Activated naive CD8-positive, alpha-beta T cell treated with anti-CD3 and anti-CD28 coated beads for 36 hours (primary cell): ENCODE measurements at places on chromosomes 7 and 10.

DNA sequence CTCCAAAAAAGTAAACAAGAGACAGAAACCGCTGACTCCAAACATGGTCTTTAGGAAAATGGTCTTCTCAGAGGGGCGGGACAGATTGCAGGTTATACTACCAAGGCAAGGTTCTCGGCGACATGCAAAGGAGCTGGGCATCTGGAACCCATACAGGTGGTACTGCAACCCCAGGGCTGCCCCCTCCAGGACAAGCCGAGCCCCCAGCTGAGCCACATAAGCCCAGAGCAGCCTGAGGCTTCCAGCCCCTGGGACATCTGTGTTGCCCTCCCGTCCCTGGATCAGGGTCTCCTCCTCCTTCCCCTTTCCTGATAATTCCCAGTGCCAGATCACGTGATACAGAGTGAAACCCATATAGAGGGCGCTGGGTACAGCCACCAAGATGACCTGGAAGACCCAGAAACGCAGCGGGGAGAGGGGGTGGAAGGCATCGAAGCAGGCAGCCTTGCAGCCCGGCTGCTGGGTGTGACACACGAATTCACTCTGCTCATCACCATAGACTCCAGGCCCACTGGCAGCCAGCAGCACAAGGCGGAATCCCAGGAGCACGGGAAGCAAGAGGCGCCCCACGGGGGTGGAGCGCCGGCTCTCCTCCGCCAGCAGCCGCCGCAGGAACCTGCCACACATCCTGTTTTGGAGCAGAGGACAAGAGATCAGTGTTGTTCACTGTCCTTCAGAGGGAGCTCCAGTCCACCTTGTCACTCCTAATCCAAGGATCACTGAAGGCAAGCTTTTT, at the start of gene GJC3:
Gene GJC3 (minus strand): TSS at position 627 of the 736 bp plus-strand sequence. CDS start 0 bp downstream, at position 627.
- peak; percentile 50 for DNase-seq

GRCh38 chr10:86350897-86351296, 15.7 kb downstream of the GRID1 start:
- DNase-seq = no peak

GRCh38 chr7:27145165-27145913, 1.9 kb upstream of the HOXA5 start:
- DNase-seq = no peak

- peak; percentile 30 for DNase-seq
Observed at GRCh38 chr7:240887-241421, 48.6 kb downstream of the FAM20C start.

DNA sequence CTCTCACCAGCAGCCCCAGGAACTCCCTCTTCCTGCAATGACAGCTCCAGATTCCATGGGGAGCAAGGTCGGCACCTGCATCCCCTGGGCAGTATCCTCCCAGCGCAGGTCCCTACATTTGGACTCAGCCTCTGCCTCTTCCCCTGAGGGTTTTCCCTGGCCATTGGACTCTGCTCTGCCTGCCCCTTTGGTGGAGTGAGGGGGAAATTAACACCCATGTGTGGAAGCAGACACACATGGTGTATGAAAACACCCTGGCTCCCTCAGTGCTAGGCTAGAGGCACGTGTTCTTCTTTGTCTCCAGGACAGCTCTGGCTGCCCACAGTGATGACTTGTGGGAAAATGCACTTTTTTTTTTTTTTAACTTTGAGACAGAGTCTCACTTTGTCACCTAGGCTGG, 8.4 kb downstream of the PRF1 start:
- DNase-seq = no peak

GRCh38 chr10:59465088-59465487, 102.7 kb upstream of the FAM13C start:
- no peak for DNase-seq

DNA sequence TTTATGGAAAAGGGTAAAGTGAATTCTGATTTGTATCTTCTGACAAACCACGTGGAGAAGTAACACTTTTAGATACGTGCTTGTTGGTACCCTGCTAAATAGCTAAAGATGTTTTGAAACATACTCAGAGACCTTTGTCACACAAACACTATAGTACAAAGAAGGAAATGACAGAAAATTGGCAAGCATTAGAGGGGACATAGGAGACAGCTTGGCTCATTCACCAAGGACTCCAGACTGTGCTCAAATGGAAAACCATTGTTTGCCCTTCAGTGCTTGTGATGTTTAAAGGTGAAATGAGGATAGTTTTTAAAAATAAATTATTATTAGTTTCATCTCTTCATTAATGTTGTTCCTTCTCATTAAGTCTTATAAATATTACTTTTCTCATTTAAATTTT, 34.0 kb upstream of the CD36 start:
- no peak for DNase-seq

DNA sequence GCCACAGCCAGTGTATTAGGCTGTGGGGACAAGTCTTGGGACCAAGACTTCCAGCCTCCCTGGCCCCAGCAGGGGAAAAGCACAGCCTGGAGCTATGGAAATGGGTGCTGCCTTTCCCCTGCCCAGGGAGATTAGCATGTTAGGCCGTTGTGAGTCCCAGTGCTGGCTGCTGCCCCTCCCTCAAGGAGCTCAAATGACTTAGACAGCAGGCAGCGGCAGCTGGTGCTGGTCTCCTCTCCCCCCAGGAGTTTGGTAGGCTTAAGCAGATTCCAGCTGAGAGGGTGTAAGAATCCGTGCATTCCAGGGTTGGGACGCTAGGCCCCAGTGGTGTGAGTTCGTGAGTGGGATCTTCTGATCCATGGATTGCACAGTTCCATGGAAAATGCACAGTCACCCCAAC, 301.5 kb upstream of the PHF14 start:
- no peak for DNase-seq

DNA sequence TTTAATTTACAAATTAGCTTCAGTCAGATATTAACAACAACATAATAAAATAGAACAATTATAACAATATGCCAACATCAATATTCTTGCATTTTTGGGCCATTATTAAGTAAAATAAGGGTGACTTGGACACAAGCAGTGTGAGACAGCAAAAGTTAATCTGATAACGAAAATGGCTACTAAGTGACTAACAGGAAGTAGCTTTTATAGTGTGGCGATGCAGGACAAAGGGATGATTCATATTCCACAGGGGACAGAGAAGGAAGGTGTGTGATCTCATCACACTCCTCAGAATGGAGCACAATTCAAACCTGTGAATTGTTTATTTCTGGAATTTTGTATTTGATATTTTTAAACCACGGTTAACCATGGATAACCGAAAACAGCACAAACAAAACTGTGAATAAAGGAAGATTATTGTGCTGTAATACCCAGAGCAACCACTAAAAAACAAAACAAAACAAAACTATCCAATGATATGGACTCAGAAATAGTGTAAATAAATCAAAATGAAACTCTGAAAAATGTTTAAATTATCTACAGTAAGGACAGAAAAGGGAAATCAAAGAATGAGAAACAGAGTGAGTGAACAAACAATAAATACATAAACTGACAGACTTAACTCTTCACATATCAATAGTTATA, 66.9 kb upstream of the TFEC start:
- no peak for DNase-seq

DNA sequence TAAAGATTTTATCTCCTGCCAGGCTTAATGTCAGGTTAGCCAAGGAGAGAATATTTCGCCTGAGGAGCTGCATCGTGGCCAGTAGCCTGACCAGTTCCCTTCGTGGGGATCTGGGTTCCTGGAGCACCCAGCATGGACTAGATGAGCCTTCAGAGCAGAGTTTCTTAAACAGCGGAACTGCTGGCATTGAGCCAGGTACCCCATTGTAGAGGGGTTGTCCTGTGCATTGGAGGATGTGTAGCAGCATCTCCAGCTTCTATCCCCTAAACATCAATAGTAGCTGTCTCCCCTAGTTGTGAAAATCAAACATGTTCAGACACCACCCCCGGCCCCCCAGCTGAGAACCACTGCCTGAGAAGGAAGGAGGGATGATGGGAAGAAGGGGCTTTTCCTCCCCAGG, 36.2 kb downstream of the CDHR3 start:
- no peak for DNase-seq

- peak; percentile 49 for DNase-seq
Observed at GRCh38 chr10:71729161-71729636, 9.6 kb upstream of the C10orf105 start.

GRCh38 chr10:49560526-49560925, 21.6 kb upstream of the ERCC6 start:
- no peak for DNase-seq

DNA sequence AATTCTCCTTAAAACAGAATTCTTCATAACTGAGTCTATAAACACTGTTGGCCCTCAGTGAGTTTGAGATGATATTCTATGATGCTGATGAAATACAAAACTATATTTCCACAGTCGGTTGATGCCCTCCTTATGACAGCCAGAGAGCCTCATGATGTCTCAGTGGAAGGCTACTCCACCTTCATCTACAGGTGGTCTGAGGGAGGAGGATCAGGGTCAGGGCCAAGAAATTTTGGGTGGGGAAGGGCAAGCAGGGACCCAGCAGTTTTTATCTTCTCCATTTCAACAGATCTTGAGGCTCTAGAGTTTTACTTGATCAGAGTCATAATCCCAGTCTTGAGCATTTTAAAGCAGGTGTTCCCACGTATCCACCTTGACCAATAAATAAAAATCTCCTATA, 90.8 kb downstream of the CCDC71L start:
- DNase-seq = no peak

- DNase-seq = no peak
Observed at GRCh38 chr10:132738454-132739224, 47.3 kb downstream of the NKX6-2 start.

- no peak for DNase-seq
Observed at GRCh38 chr7:140281255-140281654, 104.5 kb upstream of the KDM7A start.

- DNase-seq = no peak
Observed at GRCh38 chr10:44060221-44060620, 324.7 kb downstream of the CXCL12 start.

DNA sequence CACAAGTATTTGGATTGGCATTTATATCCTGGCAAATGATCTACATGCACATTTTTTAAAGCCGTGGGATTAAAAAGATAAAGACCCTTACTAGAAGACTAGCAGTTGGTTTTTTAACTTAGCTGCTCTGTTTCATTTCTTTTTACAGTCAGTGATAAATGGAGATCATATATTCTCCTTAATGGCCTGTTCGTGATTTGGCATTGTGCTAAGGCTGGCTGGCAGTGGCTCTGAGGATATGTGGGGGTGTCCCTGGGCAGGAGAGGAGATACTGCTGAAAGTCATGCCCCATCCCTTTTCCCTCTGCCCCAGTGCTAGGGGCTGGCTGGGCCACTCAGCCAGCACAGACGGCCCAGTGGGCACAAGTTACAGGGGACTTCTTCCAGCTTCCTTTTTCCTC, 341.7 kb downstream of the PRPF18 start:
- DNase-seq = no peak

GRCh38 chr10:126186766-126187165, 201.5 kb downstream of the ADAM12 start:
- no peak for DNase-seq

DNA sequence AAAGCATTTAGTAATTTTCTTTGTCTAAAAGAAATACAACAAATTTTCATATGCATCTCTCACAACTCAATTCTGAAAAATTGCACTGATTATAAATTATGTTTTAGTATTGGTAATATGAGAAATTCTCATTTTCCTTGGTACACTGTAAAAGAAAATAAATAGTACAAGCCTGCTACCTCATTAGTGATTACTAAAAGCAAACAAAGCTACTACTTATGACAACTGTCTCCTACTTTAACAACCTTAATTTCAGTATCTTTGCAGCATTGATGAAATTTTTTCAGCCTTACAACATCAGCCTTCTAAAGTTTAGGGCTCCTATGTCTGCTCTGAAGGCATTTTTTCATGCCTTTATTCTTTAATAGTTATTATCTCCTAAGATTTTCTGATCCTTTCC, 65.7 kb downstream of the MINDY3 start:
- no peak for DNase-seq

DNA sequence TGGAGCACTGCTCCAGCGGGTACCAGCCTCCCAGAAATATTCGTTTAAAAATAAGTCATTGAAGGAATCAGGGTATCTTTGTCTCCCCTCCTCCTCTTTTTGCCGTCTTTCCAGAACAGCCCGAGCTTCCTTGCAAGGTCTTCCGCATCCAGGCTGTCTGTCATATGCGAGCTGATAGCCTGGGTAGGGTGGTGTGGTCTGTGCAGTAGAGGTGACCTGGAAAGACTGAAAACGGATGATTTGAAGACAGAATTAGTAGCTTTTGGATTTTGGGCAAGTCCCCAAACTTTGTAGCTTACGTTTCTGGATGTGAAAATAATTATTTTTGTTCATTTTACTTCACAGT, 480 bp downstream of the VPS50 start:
- DNase-seq = no peak

- DNase-seq = no peak
Observed at GRCh38 chr7:82335927-82336326, 107.7 kb downstream of the CACNA2D1 start.

- DNase-seq = no peak
Observed at GRCh38 chr10:1035201-1035600, 9.5 kb upstream of the IDI2 start.

- DNase-seq = no peak
Observed at GRCh38 chr10:59754951-59755350, 1.7 kb upstream of the MRLN start.

- peak; percentile 18 for DNase-seq
Observed at GRCh38 chr10:116849248-116850057, at the start of gene ENO4. Gene ENO4, plus strand, starts transcription at chr10:116849499. Its CDS starts 68 bp downstream, at chr10:116849567.

GRCh38 chr7:47757921-47758411, 176.1 kb upstream of the TNS3 start:
- DNase-seq = no peak

GRCh38 chr7:143437578-143437977, 5.7 kb upstream of the TAS2R60 start:
- no peak for DNase-seq

- DNase-seq = no peak
Observed at GRCh38 chr10:104897696-104898095, 256.6 kb downstream of the SORCS3 start.

GRCh38 chr7:18268571-18268970, 227.0 kb upstream of the HDAC9 start:
- no peak for DNase-seq

DNA sequence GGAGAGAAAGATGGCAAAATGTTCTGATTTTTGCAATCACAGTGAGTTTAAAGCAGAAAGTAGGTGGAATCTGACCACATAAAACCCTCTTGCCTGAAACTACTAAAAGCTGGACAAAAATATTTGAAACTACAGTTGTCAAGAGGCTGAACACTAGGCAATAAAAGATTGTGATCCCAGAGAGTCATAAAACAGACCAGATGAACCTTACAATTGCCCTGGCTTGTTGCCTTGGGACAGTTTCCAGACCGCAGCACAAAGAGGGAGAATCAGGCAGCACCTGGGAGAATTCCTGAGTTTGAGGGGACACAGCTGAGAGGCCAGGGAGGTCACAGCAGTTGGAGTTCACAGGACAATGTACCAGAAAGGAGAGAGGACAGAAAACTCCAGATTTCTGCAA, 107.3 kb upstream of the NANOS1 start:
- DNase-seq = no peak
